Caco-2 (cell line): ENCODE measurements at places on chromosomes 12 and 14.

DNA sequence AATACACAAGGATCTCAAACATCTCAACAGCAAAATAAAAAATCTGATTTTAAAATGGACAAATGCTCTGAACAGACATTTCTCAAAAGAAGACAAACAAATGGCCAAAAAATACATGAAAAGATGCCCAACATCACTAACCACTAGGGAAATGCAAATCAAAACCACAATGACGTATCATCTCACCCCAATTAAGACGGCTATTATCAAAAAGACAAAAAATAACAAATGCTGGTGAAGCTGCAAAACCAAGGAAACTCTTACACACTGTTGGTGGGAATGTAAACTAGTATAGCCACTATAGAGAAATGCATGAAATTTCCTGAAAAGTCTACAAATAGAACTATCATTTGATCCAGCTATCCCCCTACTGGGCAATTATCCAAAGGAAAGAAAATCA, 145.0 kb downstream of the BTG1 start:
- H3K4me3 ChIP-seq, result no peak overlapping the region
- H3K27ac ChIP-seq, result no peak overlapping the region
- no peaks in the 10 kb centered on the region for H3K36me3 ChIP-seq
- peaks cover 22% of the 10 kb centered on the region for H3K4me1 ChIP-seq
- H3K27me3 ChIP-seq, result no peaks in the 10 kb centered on the region

- DNase-seq, result no peak
- no peak overlapping the region for H3K4me3 ChIP-seq
- no peaks in the 10 kb centered on the region for H3K4me1 ChIP-seq
- H3K27me3 ChIP-seq, result no peaks in the 10 kb centered on the region
These were observed 358.2 kb downstream of the DIO2 start for GRCh38 chr14:79852950-79853744.

DNA sequence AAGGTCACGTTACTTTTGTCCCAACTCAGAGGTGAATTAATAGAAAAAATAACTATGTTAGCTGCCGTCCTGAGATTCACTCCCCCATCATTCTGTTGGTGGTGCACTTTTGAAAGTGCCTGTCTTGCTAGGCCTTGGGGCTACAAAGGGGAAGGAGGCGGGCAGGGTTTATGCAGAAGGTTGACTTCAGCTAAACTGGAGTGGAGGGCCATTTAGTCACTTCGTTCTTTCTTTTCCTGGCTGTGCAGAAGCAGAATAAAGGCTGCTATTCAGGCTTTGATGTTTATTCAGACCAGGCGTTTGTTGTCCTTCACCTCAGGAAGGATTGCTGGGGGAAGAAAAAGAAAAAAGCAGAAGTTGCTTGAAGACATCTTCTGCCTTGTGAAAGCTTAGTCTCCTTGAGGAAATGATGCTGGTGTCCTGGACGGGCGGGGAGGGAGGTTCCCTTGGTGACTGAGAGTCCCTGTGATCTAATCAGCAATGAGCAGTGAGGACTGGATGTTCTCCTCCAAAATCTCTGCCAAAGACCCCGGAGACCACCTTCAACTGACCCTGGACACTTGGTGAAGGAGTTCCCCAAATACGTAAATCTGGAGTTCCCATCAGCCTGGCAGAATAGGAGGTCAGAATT, 4.0 kb downstream of the GLT1D1 start:
- no peaks in the 10 kb centered on the region for H3K36me3 ChIP-seq
- no peaks in the 10 kb centered on the region for H3K27me3 ChIP-seq
- no peak overlapping the region for H3K4me3 ChIP-seq
- H3K4me1 ChIP-seq, result peaks cover 17% of the 10 kb centered on the region
- DNase-seq, result no peak
- H3K27ac ChIP-seq, result no peak overlapping the region

- H3K4me1 ChIP-seq, result peaks cover 55% of the 10 kb centered on the region
- H3K27ac ChIP-seq, result peak overlapping the region; percentile 92
- H3K4me3 ChIP-seq, result no peak overlapping the region
- H3K27me3 ChIP-seq, result no peaks in the 10 kb centered on the region
- peak; percentile 88 for DNase-seq
These were observed 7.7 kb downstream of the SLC7A7 start for GRCh38 chr14:22807432-22808087.

DNA sequence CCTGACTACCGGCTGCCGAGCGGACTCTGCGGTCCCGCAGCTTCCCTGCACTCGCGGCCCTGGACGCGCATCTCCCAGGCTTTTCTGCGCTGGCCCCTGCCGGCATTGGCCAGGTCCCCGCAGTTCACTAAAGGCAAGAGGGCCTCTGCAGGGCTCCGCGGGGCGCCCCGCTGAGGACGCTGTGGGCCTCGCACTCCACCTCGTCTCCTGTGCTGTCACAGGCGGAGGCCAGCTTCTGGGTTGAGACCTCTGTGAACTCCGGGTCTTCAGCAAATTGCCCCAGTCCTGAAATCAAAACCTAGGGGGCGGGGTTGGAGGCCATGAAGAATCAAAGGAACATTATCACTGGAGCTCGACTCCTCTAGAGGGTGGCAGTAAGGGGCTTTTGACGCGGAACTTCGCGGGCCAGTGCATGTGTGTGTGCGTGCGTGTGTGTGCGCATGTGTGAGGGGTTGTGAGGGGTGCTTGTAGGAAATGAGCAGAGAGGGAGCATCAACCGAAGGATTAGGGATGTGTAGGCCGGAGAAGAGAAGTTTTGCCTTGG, 68.5 kb upstream of the CAPRIN2 start:
- no peak for DNase-seq
- H3K27ac ChIP-seq, result no peak overlapping the region
- 0 out of 2 replicates have a peak, but pooled peaks cover 2% of the 10 kb centered on the region for H3K27me3 ChIP-seq
- H3K4me1 ChIP-seq, result no peaks in the 10 kb centered on the region

- no peaks in the 10 kb centered on the region for H3K27me3 ChIP-seq
- DNase-seq, result no peak
- no peaks in the 10 kb centered on the region for H3K4me1 ChIP-seq
- H3K4me3 ChIP-seq, result no peak overlapping the region
- no peak overlapping the region for H3K27ac ChIP-seq
- no peaks in the 10 kb centered on the region for H3K36me3 ChIP-seq
These were observed 44.7 kb upstream of the GALNT9 start for GRCh38 chr12:132373901-132374611.

DNA sequence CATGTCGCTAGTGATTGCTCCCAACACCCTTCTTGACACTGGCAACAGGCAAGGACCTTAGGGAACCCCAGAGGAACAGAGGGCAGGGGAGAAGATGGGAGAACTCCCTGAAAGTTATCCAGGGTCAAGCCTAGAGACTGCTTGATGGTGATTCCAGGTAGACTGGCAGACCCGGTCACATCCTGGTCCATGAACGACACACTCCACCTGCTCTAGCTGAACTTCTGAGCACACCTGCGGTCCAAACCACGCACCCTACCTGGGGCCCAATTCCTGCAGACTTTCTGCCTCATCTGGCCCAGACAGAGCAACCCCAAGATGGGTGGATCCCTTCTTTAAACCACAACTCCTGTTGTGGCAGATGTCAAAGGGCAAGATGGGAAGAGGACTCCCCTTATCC, 34.2 kb downstream of the NCKAP5L start:
- no peaks in the 10 kb centered on the region for H3K27me3 ChIP-seq
- H3K4me1 ChIP-seq, result no peaks in the 10 kb centered on the region
- DNase-seq, result no peak
- no peaks in the 10 kb centered on the region; the same call in 1 of the 2 replicates for H3K36me3 ChIP-seq

GRCh38 chr14:55265197-55265596, 6.0 kb upstream of the FBXO34 start:
- peaks cover 11% of the 10 kb centered on the region; the same call in 1 of the 2 replicates for H3K4me1 ChIP-seq
- no peak overlapping the region for H3K27ac ChIP-seq
- no peaks in the 10 kb centered on the region for H3K36me3 ChIP-seq
- no peaks in the 10 kb centered on the region for H3K27me3 ChIP-seq
- DNase-seq, result no peak
- H3K4me3 ChIP-seq, result no peak overlapping the region

DNA sequence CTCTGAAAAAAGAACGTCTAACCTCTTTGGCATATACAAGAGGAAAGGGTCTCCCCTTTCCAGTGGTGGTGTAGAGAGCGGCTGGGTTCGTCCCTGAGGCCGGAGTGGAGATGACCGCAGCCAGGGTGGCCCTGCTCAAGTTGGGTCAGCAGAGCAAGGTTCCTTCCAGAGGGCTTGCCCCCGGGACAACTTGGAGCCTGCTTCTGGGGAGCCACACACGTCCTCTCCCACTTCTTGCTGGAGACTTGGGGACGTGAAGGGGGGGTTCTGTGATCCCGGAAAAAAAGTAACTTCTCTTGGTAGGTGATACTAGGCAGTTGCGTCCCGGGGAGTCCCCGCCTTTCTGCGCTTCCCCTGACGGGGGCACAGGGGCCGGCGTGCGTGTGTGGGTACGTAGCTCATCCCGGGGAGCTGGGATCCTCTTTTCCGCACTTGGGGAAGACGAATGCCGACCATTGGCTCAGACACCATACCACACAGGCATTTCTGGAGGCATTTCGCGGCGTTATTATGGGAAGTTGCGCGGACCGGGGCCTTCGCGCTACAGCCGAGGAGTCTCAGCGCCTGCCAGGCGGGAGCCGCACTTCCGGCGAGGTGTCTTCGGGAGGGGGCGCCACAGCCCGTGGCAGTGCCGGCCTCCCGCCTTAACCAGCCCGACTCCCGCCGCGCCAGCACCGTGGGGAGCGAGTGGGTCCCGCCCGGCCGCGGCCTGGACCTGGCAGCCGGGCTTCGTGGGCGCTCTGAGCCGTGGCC, 14.8 kb upstream of the PAX9 start:
- H3K4me3 ChIP-seq, result peak overlapping the region; percentile 59
- no peak overlapping the region for H3K27ac ChIP-seq
- 0 out of 2 replicates have a peak, but pooled peaks cover 4% of the 10 kb centered on the region for H3K4me1 ChIP-seq
- no peaks in the 10 kb centered on the region for H3K36me3 ChIP-seq

DNA sequence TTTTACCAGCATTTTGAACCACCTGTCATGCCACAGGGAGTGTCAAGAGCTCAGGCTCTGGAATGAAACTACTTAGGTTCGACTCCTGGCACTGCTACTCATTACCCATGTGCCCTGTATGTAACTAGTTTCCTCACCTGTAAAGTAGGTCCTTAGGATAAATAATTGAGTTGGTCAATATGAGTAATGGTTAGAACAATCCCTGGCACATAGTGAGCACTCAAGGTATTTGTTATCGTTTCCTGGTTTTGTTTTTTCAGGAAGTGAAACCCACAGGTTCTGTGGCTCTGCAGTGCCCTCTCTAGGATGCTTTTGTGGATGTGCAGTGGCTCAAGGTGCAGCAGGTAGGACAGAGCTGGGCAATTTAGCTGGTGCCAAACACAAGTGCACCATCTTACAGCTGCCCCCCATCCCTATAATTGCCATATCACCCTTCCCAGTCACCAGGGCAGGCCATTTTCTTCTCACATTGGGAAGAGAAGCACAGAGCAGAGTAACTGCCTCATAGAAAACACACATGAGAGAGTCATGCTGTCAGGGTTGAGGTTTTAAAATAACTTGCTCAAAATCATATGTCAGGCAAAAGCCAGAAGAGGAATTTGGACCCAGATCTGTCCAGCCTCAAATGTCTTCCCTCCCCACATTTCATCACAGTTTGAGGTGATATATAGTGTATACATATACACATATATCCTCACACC, 297.5 kb downstream of the RPAP3 start:
- DNase-seq, result peak; percentile 27
- no peak overlapping the region for H3K27ac ChIP-seq
- H3K36me3 ChIP-seq, result no peaks in the 10 kb centered on the region
- no peaks in the 10 kb centered on the region for H3K27me3 ChIP-seq
- H3K4me1 ChIP-seq, result 0 out of 2 replicates have a peak, but pooled peaks cover 3% of the 10 kb centered on the region
- no peak overlapping the region for H3K4me3 ChIP-seq
